ENCODE measurements at places on chromosomes 5 and 9. TPM values are rescaled to one million over a fixed set of nuclear protein-coding genes. Genes with fewer than 3 reads are reported as not detected.
A peak's percentile ranks its signal among the peaks of the same experiment; 100 is the strongest.

DNA sequence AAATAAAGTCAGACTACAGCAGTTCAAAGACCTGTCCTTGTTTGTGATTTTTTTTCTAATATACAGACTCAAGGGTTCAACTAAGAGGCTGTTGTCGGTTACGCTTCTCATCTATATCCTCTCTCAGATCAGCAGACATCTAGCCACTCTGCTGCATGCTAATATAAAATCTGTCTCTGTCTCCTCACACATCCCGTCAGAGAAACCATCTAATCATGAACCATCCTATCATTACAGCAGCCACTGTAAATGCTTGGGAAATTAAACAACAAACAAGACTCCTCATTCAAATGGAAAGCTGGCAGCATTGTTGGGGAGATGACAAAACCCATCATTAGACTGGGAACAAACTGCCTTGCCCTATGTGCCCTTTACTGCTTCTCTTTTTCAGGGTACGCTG is 94.8 kb downstream of the SEMA5A start:
- no peak overlapping the region for H3K27ac ChIP-seq
- no peaks in the 10 kb centered on the region for H3K27me3 ChIP-seq
- no peak for DNase-seq

DNA sequence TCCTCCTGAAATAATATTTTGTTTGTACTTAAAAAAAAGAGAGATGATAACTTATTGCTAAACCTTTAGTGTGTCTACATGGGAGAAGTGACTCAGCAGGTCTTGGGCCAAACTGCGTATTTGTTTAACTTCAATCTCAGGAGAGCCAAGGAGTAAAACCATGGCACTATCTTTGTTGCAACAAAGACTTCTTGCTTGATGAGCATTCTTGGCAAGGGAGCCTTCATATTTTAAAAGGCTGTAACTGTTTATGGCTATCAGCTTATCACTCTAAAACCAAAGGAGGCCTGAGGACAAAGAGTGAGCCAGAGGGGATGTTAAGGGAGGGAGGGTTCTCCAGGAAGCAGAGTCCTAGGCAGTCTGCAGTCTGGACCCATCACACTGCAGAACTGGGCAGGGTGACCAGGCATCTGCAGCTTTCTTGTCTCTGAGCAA is 216.2 kb upstream of the S1PR3 start:
- H3K4me3 ChIP-seq: no peak overlapping the region
- peaks cover 6% of the 10 kb centered on the region for H3K4me1 ChIP-seq
- no peak for DNase-seq
- no peaks in the 10 kb centered on the region for H3K27me3 ChIP-seq

DNA sequence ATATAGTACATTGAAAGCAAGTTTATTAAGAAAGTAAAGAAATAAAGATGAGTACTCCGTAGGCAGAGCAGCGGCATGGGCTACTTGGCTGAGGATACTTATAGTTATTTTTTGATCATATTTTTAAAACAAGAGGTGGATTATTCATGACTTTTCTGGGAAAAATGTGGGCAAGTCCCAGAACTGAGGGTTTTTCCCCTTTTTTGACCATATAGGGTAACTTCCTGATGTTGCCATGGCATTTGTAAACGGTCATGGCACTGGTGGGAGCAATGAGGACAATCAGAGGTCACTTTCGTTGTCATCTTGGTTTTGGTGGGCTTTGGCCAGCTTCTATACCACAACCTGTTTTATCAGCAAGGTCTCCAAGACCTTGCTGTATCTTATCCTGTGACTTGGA is 5.2 kb upstream of the BASP1 start:
- H3K4me3 ChIP-seq: no peak overlapping the region
- no peaks in the 10 kb centered on the region for H3K27me3 ChIP-seq
- H3K27ac ChIP-seq: no peak overlapping the region
- DNase-seq: no peak

DNA sequence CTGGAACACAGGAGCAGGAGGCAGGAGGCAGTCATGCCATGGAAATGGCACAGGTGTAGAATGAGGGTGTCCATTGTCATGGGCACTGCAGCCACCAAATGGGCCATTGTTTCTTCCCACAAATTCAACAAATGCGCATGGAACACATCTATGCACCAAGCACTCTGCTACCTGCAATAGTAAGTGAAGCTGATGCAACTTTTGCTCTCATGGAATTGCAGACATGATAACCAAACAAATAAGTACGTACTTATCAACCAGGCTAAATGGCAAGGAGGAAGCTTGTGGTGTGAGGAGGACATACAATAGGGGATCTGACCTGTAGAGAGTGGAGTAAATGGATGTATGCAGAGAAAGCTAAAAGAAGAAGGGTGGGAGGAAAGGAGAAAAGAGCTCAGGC is 116.8 kb downstream of the TRIM36 start:
- no peak overlapping the region for H3K4me3 ChIP-seq
- no peak for DNase-seq
- H3K27me3 ChIP-seq: no peaks in the 10 kb centered on the region
- no peaks in the 10 kb centered on the region for H3K4me1 ChIP-seq

SNCAIP gene
- total RNA-seq: 33.4 TPM

GRCh38 chr5:174532455-174533453 is 191.6 kb upstream of the MSX2 start:
- DNase-seq: peak; percentile 59
- H3K36me3 ChIP-seq: no peaks in the 10 kb centered on the region
- H3K27me3 ChIP-seq: peaks cover 10% of the 10 kb centered on the region
- H3K4me3 ChIP-seq: no peak overlapping the region

GRCh38 chr5:82418608-82418950 is 140.4 kb upstream of the RPS23 start:
- DNase-seq: no peak
- H3K36me3 ChIP-seq: no peaks in the 10 kb centered on the region
- H3K4me1 ChIP-seq: no peaks in the 10 kb centered on the region
- H3K27me3 ChIP-seq: no peaks in the 10 kb centered on the region
- H3K4me3 ChIP-seq: no peak overlapping the region

SLC1A3 gene
- total RNA-seq: 456 TPM

DNA sequence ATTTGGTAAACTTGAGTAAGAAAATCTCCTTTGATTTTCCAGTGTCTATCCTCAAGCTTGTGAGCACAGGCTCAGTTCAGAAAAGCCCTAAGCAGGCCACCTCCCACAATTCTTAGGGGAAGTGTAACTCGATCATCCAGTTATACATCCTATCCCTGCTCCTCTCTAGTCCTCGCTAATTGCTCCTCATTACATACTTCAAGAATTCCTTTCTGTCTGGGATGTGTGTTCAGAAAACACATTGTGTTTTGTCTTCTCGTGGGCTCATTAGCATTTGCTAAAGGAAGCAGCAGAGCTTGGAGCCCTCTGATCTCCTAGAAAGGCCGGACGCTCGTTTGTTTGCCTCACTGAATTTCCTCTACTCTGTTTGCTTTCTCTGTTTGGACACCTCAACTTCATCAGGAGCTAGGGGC is 268.2 kb upstream of the RFX3 start:
- no peaks in the 10 kb centered on the region for H3K36me3 ChIP-seq
- H3K27ac ChIP-seq: peak overlapping the region; percentile 63
- H3K4me1 ChIP-seq: no peaks in the 10 kb centered on the region
- DNase-seq: peak; percentile 35
- H3K27me3 ChIP-seq: no peaks in the 10 kb centered on the region
- H3K4me3 ChIP-seq: no peak overlapping the region

DNA sequence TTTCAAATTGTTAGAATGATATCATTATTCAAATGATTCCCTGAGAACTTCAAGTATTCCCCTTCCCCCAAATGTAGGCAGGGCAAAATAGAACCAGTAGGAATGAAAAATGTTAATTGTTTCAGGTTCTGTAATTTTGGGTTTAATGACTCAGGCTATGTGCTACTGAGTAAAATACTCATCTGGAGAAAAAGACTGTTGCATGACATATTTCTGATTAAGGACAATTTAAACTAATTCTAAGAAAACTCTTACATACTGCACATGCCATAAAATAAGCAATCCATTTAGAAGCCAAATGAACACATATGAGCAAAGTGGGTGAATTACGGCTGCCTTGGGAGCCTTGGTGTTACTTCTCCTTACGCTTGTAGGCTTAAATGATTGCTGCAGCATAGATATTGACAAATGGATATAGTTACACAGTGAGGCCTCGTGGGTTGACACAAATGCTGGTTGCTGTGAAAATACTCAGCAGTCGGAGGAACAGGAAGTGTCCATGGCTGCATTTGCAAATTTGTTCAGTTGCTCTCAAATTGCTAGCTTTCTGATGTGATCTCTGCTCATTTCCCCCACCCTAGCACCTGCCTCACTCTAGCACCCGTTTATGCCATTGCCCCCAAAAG is 174.9 kb upstream of the DMAC1 start:
- no peak for DNase-seq
- H3K27me3 ChIP-seq: no peaks in the 10 kb centered on the region
- H3K36me3 ChIP-seq: no peaks in the 10 kb centered on the region
- H3K27ac ChIP-seq: no peak overlapping the region
- H3K4me3 ChIP-seq: no peak overlapping the region

DNA sequence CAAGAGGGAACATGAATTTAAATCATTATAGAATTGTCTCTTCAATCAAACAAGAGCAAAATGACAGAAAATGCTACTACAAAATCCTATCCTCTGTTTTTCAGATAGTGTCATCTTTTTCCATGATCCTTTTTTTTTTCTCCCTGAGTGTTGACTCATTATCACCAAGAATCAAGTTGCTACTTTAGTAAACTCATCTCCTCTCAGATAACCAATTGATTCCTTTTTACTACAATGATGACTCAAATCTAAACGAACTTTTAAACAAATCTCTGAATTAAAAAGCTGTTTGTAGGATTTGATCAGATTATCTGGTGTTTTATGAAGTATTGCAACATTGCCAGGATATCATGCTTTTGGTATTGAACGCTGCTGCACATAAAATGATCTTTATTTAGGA is 23.9 kb upstream of the IL7R start:
- H3K27ac ChIP-seq: no peak overlapping the region
- no peaks in the 10 kb centered on the region for H3K36me3 ChIP-seq
- H3K4me3 ChIP-seq: no peak overlapping the region

DNA sequence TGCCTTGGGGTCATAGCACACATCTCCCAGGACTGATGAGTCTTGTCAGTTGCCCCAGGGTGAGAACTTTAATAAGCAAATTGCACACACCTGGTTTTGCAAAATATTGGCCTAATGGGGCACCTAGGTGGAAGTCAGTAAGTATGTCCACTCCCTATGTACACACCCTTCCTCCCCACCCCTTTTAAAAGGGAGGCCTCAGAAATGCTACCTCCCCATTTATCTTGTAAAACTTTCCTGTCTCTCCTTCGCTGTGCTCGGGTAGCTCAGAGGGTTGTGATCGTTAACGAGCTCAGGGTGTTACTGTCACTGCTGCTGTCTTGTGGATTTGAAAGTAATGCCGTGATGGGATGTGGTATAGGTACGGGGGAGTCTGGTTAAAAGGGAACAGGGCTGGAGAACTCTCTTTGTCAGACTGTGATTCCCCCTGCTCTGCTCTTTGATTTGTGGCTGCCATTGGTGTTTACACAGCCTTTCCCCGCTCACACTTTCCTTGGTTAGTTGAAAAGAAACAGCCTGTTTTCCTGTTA is 26.2 kb downstream of the ZNF462 start:
- no peaks in the 10 kb centered on the region for H3K36me3 ChIP-seq
- DNase-seq: peak; percentile 30
- no peak overlapping the region for H3K27ac ChIP-seq
- no peak overlapping the region for H3K4me3 ChIP-seq
- no peaks in the 10 kb centered on the region for H3K27me3 ChIP-seq
- H3K4me1 ChIP-seq: peaks cover 3% of the 10 kb centered on the region

DNA sequence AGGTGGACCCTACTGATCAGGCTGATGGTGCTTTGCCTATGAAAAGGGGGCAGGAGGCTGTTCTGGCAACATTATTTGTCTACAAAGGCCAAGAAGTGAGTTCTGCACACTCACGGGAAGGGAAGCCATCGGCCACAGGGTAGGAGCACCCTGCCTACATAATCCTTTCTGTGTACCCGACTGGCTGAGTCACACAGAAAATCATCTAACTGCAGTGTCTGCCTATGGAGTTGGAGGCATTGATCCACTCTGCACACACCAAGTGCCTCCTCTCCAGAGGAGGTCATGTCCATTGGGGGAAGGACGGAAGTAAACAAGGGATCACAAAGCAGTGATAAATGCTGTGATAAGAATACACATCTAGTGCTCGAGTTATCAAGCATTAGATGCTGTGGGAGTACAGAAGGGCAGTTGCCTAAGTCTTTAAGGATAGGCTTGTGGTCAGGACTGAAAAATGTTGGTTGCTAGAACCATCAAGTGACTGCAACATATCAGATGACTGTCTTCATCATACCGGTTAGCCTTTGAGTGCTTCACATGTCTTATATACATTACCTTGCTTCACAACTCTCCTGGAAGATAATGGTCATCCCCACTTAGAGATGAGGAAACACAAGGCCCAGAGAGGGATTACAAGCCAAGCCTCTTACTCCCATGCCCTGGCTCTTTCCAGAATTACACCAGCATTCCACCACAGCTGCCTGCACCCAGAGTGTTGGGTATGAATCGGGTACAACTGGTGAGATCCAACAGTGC is 1.3 kb upstream of the SLC2A8 start:
- H3K27me3 ChIP-seq: no peaks in the 10 kb centered on the region
- no peak overlapping the region for H3K27ac ChIP-seq
- DNase-seq: no peak
- peak overlapping the region; percentile 58 for H3K4me3 ChIP-seq
- peaks cover 36% of the 10 kb centered on the region for H3K36me3 ChIP-seq

- H3K27ac ChIP-seq: no peak overlapping the region
- no peaks in the 10 kb centered on the region for H3K36me3 ChIP-seq
- H3K4me1 ChIP-seq: no peaks in the 10 kb centered on the region
- DNase-seq: no peak
- no peak overlapping the region for H3K4me3 ChIP-seq
- no peaks in the 10 kb centered on the region for H3K27me3 ChIP-seq
Measured at GRCh38 chr5:42381973-42382372, 41.3 kb upstream of the GHR start.

GRCh38 chr5:180844432-180844831 is 16.6 kb downstream of the ZFP62 start:
- DNase-seq: no peak
- no peak overlapping the region for H3K4me3 ChIP-seq
- no peak overlapping the region for H3K27ac ChIP-seq
- H3K27me3 ChIP-seq: no peaks in the 10 kb centered on the region
- no peaks in the 10 kb centered on the region for H3K4me1 ChIP-seq

DNA sequence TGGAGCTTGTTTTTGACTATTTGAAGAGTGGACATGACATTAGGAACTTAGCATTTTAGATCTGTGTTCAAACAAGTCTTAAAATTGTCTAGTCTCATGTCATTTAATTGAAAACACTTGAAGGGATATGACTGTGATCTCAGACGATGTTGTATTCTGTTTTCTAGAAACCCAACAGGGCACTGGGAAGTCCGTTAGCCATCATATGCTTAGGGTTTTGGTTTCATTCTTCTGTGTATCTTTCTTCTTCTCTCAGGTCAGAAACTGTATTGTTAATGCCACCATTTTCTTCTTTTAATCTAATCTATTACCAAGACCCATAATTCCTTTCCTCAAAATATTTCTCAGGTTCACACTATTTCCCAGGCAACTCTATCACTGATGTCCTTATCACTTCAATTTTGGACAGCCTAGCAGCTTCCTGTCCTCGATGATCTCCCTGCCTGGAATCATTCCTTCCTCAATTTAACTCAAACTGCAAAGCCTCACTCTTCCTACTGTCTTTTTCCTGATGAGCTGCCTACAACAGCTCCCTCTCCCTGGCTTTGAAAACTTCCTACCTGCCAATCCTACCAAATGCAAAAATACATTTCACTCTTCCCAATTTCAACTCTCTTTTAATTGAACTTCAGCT is 77.7 kb downstream of the MEF2C start:
- no peak for DNase-seq
- no peak overlapping the region for H3K27ac ChIP-seq
- no peaks in the 10 kb centered on the region for H3K27me3 ChIP-seq
- no peak overlapping the region for H3K4me3 ChIP-seq
- H3K36me3 ChIP-seq: no peaks in the 10 kb centered on the region

GRCh38 chr9:13786131-13786530 is 506.6 kb upstream of the MPDZ start:
- no peaks in the 10 kb centered on the region for H3K36me3 ChIP-seq
- no peak overlapping the region for H3K4me3 ChIP-seq
- H3K27me3 ChIP-seq: no peaks in the 10 kb centered on the region

All from spinal cord (tissue), 10 donors.